ENCODE measurements at places on chromosomes 1 and 21.
A peak's percentile ranks its signal among the peaks of the same experiment; 100 is the strongest.

DNA sequence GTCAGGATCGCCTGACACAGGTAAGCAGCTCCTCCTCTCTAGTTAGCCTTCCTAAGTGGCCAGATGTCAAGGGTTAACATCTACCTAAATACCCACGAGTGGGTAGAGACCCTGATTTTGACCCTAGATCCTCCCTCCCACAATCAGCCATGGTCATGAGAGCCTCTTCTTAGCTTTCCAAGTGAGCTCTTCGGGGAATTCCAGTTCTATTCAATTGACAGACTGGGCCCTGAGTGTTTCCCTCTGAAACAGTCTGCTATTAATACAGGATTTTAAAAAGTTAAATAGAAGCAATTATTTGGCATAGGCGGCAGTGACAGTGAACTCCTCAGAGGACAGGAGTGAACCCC lies 28.1 kb downstream of the C2CD2 start:
- DNase-seq, result no peak

DNA sequence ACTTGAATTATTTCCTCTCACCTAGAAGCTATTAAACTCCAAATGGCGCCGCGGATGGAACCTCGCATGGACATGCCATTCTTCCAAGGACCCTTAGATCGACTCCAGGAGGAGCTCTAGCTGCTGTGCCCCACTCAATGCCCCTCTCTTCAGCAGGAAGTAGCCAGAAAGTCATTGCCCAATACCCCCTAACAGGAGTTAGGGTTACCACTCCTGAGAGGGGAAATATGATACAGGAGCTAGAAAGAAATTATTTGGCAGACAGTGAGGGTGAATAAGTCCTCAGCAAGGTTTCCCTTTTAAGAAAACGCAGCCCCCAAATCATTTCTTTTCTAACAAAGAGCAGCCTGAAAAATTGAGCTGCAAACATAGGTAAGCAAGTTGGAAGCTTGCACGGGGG lies 28.6 kb downstream of the TFB2M start:
- DNase-seq, result no peak

- DNase-seq, result no peak
These were observed 8.0 kb upstream of the PLCH2 start for GRCh38 chr1:2468041-2468472.

- DNase-seq, result no peak
These were observed 225.4 kb downstream of the HLX start for GRCh38 chr1:221104596-221104995.

DNA sequence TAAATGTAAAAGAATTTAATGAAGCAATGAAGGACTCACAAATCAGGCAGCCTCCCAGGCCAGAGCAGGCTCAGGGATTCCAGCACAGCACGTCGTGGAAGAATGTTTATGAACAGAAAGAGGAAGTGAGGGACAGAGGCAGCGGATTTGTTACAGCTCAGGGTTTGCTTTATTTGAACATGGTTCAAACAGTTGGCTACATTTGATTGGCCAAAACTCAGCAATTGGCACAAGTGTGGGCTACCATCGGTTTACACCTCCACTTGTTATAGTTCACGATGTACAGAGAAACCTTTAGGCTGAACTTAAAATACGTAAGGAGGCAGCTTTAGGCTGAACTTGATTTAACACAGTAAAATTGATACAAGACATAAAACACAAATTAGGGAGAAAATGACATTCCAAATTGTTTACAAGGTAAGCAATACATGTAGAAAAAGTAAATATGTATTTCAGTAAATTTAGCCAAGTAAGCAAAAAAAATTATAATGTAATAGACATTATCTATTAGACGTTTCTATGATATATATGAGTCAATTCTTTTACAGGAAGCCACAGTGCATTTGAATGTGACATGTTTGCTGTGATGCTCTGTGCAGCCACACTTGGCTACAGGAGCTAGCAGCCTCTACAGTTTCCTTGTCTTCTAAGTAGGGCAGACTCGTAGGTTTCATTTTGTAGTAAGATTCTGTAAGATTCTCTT lies 126.5 kb downstream of the ADSS2 start:
- no peak for DNase-seq

DNA sequence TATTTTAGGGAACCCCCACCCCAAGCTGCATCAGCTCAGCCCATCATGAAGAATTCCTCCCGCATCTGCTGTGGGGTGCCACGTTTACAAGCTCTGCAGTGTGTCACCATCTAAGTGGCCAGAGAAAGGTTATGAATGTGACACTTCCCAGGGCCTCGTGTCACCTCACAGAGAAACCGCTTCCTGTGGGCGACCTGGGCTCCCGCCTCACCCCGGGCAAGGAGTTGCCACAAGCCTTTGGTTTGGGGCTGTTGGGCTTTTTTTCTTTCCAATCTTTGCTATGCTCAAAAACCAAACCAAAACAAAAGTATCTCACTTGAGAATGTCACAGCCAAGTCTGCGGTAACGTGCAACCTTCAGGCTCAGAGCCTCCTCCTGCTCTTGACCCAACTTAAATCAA lies 82.1 kb upstream of the ARHGEF16 start:
- no peak for DNase-seq

DNA sequence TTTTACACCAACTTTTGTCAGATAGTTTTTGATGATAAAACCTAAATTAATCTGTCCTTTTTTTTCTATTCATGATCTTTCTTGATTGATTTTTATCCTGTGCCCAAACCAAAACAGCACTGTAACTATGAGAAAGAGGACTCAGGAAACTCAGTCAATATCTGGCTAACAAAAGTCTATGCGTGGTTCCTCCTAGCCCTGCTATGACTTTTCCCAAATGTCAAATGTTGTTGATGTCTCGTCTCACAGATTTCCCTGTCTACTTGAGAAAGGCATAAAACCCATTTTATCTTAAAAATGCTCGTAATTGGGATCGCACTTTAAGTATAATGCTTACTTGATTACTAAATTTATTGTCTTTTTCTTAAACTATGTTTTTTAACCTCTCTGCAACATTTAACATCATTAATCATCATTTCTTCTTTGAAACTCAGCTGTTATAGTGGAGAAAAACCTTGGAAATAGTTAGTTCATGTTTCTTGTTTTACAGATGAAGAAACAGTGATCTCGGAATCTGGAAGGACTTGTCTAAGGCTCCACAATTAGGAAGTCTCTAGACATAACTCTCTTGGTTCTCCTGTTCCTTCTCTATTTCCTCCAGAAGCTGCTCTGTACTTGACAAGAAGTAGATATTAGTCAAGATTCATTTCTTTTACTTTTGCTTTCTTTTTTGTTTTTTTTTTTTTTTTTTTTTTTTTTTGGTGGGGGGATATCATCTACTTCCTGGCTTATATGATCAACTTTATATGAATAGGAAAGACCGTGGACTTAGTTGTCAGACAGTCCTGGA lies 26.2 kb upstream of the PTPRC start:
- no peak for DNase-seq

DNA sequence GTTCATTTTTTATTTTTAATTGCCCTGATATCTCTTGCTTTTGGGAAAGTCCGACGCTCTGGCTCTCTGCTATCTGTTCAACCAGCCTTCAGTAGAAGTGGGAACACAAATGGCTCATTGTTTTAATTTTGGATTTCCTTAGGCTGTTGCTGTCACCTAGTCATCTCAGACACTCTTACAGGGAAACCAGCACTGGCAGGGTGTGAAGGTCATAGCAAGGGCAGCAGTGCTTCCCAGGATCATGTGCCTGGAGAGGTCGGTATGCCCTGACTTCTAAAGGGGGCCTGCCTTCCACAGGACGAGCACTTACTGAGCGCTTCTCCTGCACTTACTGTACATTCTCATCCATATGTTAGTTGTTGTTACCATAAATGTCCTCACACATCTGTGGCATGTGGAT lies 224.2 kb downstream of the DISC1 start:
- no peak for DNase-seq

DNA sequence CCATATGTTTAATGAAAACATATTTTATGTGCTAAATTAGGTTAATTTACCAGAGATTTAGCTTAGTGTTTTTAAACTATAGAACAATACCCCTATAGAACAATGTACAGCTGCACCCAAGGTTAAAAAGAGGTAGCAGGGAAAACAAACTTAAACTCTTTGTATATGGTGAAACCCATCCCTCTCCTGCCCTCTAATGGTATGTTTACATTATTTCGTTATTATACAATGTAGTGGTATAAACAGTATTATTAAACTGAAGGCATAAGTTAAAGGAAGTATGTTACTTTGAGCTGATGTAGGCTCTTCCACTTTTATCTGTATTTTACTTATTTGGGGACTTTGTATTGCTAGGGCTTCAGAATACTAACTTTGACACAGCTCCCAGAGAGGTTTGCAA lies 16.7 kb upstream of the ZYG11A start:
- DNase-seq, result peak; percentile 1

DNA sequence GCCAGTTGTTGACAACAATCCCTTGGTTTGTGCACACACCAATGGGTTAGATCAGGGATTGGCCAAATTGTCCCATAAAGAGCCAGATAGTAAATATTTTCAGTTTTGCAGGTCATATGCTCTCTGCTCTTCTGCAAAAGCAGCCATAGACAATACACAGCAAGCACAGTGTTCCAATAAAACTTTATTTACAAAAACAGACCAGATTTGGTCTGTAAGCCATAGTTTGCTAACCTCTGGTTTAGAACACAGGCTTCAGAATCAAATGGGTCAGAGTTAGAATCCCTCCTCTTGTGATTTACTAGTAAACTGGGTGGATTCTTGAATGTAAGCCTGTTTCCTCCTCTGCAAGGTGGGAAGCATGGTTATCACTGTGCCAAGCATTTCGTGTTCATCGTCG lies 65.3 kb upstream of the EFHD2 start:
- DNase-seq, result no peak

- no peak for DNase-seq
These were observed 31.0 kb upstream of the CREG1 start for GRCh38 chr1:167584581-167584980.

DNA sequence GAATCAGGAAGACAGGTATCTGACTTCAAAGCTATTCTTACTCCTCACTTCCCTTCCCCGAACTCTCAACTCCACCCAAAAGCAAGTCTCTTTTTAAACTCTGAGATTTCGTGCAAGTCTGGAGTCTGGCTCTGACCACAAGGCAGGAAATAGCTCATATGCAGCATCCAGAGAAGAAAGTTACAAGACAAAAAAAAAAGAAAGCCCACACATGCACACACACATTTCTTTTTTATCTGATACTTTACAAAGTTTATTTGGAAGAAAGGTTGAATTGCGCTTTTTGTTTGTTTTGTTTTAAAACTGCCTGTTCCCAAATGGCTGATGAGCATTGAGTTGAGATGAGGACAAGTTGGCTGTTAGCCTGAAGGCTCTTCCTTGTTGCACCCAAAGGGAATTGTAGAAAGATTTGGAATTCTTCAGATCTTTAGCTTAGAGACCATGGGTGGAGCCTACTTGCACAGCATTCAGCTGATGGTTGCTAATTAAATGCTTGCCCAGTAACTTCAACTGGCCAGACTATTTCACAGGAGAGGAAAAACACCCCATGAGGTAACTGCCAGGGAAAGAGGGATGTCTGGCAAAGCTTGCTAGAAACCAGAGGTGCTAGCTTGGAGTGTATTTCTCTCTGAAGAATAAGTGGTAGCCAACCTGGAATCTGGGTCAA lies 490.3 kb downstream of the TTLL7 start:
- no peak for DNase-seq

GRCh38 chr1:95407886-95408291 lies 173.9 kb downstream of the RWDD3 start:
- no peak for DNase-seq

DNA sequence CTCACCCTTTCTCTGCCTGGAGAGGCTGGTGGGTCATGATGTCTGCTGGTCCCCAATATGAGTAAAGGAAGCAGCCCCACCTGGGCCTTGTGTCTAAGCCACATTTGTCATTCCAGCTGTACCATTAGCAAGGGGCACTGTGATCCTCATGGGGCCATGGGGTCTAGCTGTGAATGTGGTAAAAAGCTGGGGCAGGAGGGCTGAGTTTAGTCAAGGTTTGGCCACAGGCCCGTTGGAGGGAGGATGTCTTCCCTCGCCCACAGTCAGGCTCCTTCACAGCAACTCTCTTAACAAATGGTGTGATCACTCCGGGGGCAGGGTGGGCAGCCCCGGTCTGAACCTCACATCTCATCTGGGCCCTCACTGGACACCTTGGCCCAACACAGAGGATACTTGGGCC lies 115.4 kb downstream of the DMRTB1 start:
- no peak for DNase-seq

- DNase-seq, result no peak
These were observed 312.6 kb downstream of the SIPA1L2 start for GRCh38 chr1:232317350-232317749.

DNA sequence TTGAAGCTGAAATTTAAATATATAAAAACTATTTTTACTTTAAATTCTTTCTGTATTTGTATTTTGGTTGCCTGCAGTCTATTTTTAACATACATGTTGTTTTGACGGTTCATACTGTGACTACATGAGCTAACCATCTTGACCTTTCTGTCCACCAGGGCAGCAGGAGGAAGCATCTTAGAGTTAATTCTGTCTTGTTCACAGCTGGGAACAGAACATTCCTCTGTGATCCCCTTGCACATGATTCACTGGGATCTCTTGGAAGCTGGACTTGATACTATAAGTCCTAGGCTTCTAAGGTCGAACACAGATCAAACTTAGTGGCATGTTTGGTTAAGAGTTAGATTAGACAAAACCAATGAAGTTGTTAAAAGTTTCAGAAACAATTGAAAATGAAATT lies 99.7 kb downstream of the NFIA start:
- no peak for DNase-seq

DNA sequence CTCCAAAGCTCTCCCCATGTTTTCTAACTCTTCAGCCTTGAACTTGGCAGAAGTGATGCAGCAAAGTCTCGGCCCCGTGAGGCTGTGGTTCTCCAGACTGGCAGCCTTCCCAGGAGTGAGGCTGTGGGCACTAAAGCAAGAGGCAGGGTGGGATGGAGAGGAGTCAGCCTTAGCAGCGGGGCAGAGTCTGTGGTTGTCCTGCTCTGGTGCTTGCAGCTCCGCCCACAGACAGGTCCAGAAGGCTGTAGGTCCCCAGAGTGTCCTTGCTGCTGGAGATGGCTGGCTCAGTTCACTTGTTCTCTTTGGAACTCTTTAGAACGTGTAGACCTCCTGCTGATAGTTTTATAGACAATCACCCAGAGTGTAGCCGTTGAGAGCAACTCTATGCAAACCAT lies 142.6 kb downstream of the AJAP1 start:
- no peak for DNase-seq

DNA sequence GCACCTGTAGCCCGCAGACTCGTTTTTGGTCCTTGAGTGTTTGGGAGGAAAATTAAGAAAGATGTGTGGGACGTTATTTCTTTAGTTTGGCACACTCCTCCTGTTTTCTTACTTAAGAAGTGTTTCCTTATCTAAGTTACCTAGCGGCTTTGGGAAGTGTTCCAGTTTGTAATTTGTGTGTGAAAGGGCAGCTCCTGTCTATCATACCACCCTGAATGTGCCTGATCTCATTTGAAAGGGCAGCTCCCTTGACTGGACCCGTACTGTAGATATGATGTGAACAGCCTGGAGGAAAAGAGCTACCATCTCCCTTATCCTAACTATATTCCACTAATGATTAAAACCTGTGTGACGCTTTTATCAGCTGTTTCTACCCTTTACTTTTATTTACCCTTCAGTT lies 314.3 kb downstream of the CHRM3 start:
- DNase-seq, result no peak

- DNase-seq, result no peak
These were observed 10.4 kb downstream of the LAMB3 start for GRCh38 chr1:209641832-209642172.

- peak; percentile 73 for DNase-seq
These were observed 8.7 kb downstream of the TNFRSF14 start for GRCh38 chr1:2564815-2565374.
